C1 segment of cervical spinal cord (tissue), 14 donors: ENCODE measurements at places on chromosomes 1 and 21.

- no peak for DNase-seq
These were observed 57.6 kb downstream of the TGFB2 start for GRCh38 chr1:218402786-218403120.

- DNase-seq = no peak
These were observed 26.3 kb downstream of the ATP2B4 start for GRCh38 chr1:203652724-203653461.

- peak; percentile 46 for DNase-seq
These were observed 619 bp downstream of the BCL9 start for GRCh38 chr1:147541672-147542568.

GRCh38 chr1:89975540-89976125, 19.3 kb upstream of the ZNF326 start:
- no peak for DNase-seq

- no peak for DNase-seq
These were observed 30.3 kb downstream of the PRDM2 start for GRCh38 chr1:13730291-13730690.

DNA sequence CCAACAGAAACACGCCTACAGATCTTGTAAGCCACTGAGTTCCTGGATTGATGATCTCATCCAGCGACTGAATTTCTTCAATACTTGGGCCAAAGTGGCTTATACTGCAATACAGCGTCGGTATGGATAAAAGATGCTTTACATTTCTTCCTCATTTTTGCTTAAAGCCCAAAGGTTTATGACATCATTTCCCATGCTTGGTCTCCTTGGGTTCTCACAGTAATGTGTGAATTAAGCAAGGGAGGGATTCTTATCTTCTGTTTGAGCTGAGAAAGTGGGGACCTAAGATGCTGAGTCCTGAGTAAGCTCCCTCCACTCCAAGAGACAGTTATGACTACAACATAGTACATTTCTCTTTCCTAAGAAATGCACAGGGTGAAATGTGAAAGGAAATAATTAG, 39.5 kb downstream of the LBR start:
- DNase-seq = no peak

GRCh38 chr1:15683345-15684039, 628 bp upstream of the PLEKHM2 start:
- DNase-seq = no peak

GRCh38 chr21:44850208-44850800, 23.2 kb downstream of the PTTG1IP start:
- DNase-seq = no peak

DNA sequence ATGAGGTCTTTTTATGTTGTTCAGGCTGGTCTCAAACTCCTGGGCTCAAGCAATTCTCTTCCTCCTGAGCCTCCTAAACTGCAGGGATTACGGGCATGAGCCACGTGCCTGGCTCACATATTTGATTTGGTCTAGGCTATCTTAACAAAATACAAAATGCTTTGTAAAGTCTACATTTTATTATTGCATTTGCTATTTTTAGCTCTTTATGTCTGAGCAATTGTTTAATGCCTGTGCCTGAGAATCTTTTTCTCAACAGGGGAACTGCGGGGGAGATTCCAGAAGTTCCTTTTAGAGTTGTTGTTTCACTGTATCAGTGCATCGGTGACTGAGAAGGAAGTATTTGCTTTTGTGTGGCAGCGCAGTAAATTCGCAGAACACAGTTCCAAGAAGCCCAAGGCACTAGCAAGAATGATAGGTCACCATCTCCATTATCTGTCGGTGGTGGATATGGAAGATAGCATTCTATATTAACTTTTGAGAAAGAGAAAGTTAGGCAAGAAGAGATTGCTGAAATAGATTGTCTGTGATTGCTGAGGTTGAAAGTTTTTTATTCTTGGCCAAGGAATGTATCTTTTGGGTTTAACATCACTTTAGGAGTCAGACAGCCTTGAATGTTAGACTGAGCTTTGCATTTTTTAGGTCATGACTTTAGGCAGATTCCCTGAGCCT, 167.3 kb downstream of the PDE4B start:
- DNase-seq = no peak

DNA sequence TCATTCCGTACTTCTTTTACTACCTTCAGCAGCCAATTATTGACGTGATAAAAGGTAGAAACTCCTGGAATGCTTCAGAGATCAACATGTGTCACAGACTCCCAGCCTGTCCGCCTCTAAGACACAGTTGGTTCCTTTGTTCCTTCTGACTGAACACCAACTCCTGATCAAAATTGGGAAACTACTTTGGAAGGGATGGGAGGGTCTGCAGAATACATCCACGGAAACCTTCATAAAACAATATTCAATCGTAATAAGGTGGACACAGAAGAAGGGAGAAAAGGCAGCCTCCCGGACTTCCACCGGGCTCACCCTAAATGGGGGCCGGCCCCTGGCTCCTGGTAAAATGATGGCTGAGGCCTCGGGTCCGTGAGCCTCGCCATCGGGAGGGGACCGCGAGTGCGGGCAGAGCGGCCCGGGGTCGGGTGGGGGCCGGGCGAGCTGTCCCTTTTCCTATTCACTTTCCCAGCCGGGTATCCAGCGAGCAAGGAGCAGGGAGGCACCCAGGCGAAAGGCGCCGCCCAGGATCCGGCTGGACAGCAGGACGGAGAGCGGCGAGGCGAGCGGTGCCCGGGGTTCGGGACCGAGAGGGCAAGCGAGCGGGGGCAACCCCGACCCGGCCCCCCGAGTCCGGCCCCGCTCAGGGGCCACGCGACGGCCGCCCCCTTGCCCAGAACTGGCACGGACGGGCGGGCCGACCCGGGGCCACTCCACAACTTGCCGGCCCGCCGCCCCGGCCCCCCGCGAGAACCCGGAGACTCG, 805 bp downstream of the NRIP1 start:
- no peak for DNase-seq

- no peak for DNase-seq
These were observed 431.1 kb upstream of the VAMP3 start for GRCh38 chr1:7339953-7340352.

GRCh38 chr21:25188677-25189079, 418.6 kb downstream of the MRPL39 start:
- DNase-seq = no peak

- no peak for DNase-seq
These were observed 221.8 kb downstream of the CENPF start for GRCh38 chr1:214824763-214825162.

GRCh38 chr1:46687093-46687659, 15.5 kb downstream of the TEX38 start:
- no peak for DNase-seq

- peak; percentile 89 for DNase-seq
These were observed 105.9 kb upstream of the HNRNPU start for GRCh38 chr1:244970236-244970743.

DNA sequence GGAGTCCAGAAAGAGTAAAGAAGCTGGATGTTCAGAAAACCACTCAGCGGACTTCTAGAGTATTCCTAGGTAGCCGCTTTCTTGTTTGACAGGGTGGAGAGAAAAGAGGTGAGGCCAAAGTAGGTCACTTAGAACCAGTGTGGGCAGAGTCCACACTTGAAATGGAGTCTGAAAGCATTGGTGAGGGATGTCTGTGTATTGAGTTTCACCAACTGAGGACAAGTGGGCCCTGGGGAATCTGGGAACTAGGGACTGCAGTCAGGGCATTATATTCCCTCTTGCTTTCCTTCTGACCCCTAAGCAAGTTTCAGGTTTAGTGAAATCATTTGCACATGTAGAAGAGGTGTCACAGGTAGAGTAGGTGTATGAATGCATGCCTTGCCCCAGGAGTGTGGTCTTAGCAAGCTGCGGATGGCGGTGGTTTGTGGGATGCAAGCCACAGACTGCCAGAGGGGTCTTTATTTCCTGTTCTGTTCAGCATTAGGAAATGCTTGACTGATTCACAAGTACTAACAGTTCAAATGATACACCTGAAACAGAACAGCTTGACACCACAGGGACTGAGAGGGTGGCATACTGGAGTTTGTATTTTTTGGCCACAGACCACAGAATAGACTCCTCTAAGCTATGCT, 1.1 kb upstream of the GNG12 start:
- no peak for DNase-seq

GRCh38 chr1:29655945-29656850, 419.9 kb downstream of the PTPRU start:
- no peak for DNase-seq

GRCh38 chr1:55699228-55699627, 484.1 kb upstream of the USP24 start:
- no peak for DNase-seq

GRCh38 chr1:155323729-155324036, 3.0 kb downstream of the RUSC1 start:
- peak; percentile 66 for DNase-seq

GRCh38 chr1:11307852-11308251, 34.9 kb downstream of the UBIAD1 start:
- DNase-seq = no peak

DNA sequence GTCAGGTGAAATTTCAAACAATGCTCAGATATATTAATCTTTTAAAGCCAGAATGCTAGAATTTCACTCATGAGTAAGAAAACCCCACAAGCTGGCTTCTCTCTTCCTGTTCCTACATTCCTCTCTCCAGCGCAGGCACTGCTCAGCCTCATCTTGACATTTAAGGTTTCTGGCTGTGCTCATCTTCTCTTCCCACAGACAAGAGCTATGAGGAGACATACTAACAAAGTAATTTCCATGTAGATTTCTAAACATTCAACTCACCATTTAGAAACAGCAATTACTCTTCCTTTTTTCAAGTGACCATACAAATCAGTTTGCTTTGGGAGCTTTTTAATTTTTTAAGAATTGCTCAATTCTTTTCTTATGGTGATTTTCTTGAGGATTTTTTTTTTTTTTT, 7.8 kb upstream of the LRRC8D start:
- DNase-seq = no peak

- no peak for DNase-seq
These were observed 306.0 kb upstream of the KAZN start for GRCh38 chr1:14292520-14292919.

- DNase-seq = no peak
These were observed 15.9 kb downstream of the SARS1 start for GRCh38 chr1:109229531-109230127.

DNA sequence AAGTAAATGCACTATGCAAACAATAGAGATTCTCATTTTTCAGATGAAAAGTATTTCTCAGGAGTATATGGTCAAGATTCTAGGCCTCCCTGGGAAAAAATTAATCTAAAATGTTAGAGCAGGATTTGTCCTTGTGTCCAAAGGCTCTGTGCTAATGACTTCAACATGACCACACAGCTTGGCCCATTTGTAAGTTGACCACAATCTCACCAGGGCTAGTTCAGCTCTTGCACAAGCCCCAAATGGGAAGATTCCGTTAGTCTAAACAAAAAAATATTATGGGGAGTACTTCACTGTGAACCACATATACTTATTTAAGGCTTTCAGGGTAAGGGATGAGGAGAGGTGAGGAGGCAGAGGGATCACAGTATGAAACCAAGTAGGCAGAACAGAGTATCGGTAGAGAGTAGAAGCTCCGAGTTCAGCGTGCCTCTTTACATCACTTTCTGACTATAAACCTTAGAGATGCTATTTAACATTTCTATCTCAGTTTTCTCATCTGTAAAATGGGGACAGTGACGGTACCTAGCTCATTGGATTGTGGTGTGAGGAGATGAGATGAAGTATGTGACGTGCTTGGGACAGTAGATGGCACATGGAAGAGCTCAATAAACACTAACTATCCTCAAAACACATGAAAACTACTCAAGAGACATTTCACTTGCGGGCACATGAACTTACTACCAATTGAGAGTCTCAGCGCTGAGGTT, 37.8 kb upstream of the CTTNBP2NL start:
- DNase-seq = no peak

- DNase-seq = no peak
These were observed 109.3 kb downstream of the ZC3H11B start for GRCh38 chr1:219503604-219504003.

GRCh38 chr1:61120246-61120840, 38.0 kb downstream of the NFIA start:
- DNase-seq = no peak

DNA sequence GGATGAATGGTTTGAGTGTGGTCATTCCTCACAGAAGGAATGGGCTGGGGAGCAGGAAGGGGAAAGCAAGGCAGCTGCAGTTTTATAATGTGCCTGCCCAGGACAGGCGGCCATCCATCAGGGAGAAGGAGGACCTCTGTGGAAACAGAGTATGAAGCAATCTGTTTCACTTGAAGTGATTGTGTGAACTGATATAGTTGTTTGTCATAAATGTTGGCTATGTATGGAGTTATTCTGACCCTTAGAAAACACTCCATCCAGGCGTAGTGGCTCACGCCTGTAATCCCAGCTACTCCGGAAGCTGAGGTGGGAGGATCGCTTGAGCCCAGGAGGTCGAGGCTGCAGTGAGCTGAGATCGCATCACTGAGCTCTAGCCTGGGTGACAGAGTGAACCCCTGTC, 46.5 kb downstream of the NENF start:
- no peak for DNase-seq

- DNase-seq = no peak
These were observed 108.7 kb upstream of the IGSF21 start for GRCh38 chr1:17998889-17999288.

DNA sequence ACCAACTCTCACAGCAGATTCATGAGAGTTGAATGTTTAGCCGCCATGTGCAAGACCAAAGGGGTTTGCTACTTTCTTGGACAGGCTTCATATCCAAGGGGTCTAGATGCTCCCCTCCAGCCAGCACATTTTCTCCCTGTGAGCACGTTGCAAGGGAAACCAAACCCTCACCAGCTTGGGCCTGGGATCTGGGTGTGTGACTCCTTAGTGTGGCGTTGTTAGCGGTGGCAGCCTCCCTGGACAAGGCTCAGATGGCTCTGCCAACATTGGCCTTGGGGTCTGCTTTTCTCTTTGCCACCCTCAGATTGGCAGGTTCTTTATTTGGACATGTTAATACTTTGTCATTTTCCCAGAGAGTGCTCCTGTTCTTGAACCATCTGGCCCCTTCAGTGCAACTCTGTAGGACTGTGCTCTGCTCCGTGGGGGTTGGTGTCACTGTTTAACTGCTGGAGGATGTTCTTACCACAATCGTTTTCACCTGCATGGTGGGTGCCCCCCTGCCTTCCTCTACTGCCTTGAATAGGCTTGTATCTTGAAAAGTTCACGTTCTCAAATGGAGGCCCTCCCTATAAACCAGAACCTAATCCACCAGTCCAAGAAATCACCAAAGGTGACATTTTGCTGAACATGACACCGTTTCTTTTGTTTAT, 13.4 kb downstream of the ABCG1 start:
- no peak for DNase-seq

DNA sequence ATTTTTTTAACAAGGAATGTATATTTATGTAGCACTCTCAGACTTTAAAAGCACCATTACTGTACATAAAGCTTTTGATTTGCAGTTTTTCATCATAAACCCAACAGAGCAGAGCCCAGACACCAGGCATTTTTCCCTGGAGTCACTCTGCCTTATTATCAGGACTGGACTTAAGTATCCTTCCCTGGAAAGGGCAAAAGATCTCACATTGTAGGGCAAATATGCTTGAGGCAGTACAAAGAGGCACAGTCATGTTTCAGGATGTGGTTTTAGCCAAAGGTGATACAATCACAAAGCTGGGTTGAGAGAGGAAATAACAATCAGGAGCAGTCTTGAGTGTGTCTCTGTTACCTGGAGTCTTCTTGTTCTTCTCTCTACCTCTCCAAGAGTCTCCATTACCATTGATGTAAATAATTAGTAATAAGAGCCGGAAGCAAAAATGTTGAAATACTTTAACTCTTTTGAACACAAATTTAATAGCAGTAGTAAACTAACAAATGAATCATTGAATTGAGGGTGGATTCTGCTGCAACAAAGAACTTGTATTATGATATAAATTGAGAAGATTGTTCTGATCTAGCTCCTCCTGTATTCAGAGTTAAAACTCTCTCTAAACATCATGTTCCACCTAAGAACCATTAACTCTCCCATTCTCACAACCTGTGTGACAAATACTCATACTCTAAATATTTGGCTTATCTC, 160.5 kb downstream of the LTN1 start:
- no peak for DNase-seq

- DNase-seq = no peak
These were observed 123.7 kb upstream of the EDN2 start for GRCh38 chr1:41608211-41608610.
